Pancreas (tissue), 10 donors: ENCODE measurements at places on chromosomes 2 and 18. TPM values are rescaled to one million over a fixed set of nuclear protein-coding genes. Genes with fewer than 3 reads are reported as not detected.
A peak's percentile ranks its signal among the peaks of the same experiment; 100 is the strongest.

GAL3ST2 gene
- not detected for total RNA-seq

ARL4C gene
- total RNA-seq: 3.9 TPM

ANKRD62 gene
- 3.1 TPM for total RNA-seq

DCDC2C gene
- not detected for total RNA-seq

NT5DC4 gene
- total RNA-seq: not detected

C2orf81 gene
- 2.7 TPM for total RNA-seq

ABCB11 gene
- total RNA-seq: 0.12 TPM

DNA sequence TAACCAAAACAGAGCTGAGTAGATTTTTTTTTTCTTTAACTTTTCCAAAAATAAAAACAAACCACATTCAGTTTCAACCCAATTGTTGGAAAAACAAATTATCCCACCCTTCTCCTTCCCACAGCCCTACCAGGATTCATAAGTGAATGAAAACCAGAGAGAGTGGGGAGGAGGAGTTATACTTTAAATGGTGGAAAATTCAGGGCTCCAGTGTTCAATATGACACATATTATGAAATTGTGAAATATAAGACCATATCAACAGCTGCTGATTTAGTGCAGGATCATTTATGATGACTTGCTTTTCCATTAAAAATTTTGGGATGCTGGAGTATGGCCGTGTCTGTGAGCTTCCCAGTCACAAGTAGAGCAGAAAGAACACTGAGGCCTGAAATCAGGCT, 26.7 kb downstream of the COLEC12 start:
- no peak for DNase-seq

GRCh38 chr18:74331404-74331803, 15.8 kb downstream of the C18orf63 start:
- DNase-seq: no peak

DNA sequence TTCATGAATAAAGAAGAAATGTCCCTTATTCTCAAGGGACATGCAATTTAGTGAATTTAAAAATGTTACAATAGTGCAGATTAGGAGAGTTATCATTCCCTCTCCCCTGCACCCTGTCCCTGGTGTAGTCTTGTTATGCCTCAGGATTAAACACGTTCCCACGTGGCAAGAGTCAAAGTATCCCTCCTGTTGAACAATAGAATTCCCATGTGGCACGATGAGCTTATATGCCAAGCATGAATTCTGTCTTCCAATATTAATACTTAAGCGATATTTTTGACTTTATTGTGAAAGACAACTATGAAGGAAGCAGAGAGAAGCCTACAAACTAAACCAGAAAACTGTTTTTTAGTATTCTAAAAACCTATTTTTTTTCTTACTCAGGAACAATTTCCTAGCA, 36.7 kb upstream of the SPAG16 start:
- no peak for DNase-seq

DNA sequence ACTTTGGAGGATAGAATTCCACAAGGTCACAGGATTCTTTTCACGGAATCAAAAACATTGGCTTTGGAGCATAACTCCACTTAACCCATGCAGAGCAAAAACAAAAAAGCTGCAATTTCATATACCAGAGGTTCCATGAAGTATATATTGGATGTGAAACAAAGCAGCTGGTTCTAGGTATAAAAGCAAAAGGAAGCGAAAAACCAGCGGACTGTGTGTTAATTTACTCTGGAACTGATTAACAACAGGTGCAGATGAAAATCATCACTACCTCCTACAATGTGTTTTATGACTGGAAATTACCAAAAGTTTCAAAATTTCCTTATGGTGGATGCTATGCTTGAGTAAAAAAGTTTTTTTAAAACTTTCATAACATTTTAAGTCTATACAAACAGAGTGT, 54.4 kb upstream of the LINC00305 start:
- DNase-seq: no peak

DNA sequence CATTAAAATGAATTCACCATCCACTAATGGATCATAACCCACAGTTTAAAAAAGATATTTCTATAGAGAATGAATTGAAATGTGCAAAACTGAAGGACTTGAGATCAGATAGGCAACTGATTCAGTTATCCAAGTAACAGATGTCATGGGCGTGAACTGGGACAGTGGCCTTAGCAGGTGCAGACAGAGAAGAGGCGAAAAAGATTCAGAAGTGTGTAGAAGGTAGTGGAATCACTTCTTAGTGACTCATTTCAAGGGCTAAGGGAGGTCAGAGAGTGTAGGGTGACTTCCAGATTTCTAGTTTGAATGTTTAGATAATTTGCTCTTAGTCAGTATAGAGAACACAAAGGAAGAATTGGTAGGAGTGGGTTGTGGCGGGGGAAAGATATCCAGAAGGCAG, 79.7 kb downstream of the EHBP1 start:
- DNase-seq: no peak

GRCh38 chr2:12716032-12716281, 779 bp upstream of the TRIB2 start:
- DNase-seq: peak; percentile 79

DNA sequence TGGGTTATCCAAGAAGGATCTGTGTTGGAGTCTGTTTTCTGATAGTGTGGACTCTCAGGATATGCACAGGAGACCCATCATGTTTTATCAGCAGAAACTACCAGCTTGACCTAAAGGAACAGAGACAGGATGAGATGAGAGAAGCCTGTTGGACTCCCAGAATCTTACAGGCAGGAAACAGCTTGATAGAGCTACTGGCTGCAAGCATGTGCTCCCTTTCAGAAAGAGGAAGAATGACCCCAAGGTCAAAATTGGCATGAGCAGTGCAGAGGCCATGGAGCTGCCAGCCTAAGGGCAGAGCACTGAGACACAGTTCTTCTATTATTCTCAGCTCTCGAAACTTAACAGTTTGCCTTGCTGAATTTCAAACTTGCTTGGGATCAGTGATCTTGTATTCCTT, 135.2 kb upstream of the NFATC1 start:
- no peak for DNase-seq

DNA sequence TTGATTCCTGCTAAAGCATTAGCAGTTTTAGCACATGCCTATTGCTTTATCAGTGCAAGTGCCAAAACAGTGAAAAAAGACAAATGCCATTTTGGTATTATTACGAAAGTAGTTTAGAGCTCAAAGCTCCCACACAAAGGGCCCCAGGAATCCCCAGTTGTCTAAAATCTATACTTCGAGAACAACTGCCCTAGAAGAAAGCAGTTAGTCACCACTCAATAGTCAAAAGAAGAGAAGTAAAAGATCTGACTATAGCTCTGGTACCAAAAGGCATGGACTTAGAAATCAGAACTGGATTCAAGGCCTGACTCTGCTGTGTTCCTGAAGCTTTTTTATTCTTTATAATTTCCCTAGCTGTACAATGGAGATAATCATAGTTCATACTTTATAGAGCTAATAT, 21.8 kb downstream of the SCN3A start:
- no peak for DNase-seq

DNA sequence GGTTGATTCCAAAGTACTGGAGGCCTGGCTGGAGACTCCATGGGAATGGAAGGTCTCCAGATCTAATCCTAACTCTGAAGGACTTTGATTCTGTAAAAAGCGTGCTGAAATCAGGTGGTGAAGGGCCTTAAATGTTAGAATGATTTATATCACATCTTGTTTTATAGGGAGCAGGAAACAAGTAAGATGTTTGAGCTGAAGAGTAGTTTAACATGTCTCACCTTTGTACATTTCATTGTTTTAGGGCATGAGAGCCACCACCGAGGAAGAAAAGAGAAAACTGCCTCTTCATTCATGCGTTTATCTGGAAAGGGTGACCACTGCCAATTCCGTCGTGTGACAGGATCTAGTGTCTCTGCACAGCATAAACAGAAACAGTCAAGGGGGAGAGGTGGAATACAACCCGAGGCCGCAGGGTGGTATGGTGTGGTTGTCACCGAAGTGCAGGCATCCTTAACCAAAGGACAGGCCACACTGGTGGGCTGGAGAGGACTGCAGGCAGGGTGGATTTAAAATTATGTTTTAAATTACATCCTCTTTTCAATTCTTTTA, 445.3 kb downstream of the SLC4A3 start:
- no peak for DNase-seq

DNA sequence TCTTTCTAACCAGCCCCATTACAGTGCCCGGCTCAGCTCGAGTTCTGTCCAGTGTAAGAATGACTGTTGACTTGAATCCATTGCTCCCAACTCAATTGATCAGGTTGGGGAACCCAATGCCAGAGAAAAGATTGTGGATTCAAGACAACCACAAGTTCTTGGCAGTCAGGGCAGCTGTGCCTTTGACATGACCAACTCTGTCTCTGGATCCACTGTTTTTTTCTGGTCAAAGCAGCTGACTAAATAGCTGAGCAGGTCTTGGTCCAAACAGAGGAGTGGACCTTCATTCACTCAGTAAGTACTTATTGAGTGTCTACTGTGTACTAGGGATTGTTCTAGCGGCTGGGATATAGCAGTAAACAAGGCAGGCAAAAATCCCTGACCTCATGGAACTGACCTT, 6.3 kb upstream of the ATOH8 start:
- DNase-seq: no peak

- peak; percentile 69 for DNase-seq
Measured at GRCh38 chr2:241804326-241805229, 4.4 kb upstream of the NEU4 start.

- DNase-seq: no peak
Measured at GRCh38 chr2:231371430-231372054, 24.0 kb upstream of the B3GNT7 start.

DNA sequence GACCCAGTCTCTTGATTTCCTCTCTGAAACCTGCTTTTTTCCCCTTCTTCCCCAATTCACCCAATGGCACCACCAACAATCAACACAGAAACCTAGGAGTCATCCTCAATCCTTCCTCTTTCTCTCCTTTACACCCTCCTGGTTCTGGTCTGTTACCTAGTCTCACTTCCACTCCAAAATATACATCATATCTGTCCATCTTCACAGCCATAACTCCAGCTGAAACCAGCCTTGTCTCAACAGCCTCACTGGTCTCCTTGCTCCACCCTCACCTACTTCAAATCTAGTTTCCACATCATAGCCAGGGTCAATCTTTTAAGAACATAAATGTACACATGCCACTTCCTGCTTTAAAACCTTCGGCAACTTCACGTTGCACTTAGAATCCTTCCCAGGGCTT, 11.8 kb upstream of the TWSG1 start:
- DNase-seq: no peak

DNA sequence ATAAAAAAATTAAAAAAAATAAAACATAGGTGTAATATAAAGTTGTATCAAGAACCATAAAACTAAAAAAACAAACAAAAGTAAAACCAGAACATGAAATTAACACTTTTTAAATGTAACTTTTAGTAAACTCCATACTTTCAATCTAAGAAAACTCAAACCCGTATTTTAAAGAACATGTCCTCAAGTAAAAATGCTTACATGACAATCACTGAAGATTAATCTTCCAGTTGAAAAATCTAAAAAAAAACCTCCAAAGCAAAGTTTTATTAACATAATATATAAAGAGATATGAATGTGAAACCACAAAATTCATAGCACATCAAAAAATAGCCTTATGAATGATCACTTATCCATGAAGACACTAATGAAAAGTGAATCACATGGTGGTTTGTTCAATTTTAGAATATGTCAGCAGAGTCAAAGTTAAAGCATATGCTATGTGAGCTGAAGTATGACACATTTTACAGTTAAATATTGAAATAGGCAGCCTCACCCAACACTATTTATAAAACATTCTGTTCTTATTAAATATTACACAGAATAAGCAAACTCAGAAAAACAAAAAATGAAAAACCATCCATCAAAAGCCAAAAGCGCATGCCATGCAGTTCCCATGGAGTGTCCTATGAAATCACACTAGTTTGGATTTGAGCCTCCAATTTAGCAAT, 23.1 kb upstream of the CHAC2 start:
- no peak for DNase-seq

DNA sequence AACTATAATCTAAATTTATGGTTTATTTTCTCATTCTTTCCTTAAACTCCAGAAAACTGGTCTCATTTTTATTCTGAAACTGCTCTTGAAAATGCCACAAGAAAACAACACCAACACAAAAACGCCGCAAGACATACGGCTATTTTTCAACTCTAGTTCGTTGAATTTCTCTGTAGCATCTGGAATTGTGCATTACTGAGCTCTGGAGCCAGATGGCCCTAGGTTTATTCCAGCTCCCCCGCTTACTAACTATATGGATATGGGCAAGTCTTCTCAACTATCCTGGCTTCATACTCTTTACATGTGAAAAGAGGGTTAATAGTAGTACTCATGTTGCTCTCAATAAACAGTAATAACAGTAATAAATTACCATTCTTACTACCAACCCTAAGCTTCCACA, 19.9 kb downstream of the FAM98A start:
- no peak for DNase-seq

GRCh38 chr2:201793631-201794030, 12.7 kb upstream of the CDK15 start:
- no peak for DNase-seq

DNA sequence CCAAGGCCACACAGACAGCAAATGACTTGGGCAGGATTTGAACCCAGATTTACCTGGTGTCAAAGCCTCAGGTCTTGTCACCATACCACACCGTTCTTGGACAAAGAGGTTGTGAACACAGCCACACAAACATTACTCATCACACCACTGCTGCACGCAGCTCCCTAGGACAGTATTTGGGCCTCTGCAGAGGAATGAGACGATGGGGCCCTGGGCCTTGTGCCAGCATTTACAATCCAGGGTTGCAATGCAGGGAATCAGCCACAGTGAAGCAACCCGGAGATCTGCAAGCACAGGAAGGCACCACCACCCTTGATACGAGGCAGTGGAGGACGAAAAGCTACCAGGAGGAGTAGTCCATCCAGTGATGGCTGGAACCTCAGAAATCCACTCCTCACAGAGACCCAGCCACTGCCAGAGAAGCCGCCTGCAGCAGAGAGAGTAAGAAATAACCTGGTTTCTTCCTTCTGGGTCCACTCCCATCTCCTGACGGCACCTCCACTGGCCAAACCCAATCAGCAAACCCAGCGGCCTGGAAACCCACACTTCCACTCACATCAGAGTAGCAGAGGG, 3.7 kb upstream of the MTCL1 start:
- peak; percentile 37 for DNase-seq

DNA sequence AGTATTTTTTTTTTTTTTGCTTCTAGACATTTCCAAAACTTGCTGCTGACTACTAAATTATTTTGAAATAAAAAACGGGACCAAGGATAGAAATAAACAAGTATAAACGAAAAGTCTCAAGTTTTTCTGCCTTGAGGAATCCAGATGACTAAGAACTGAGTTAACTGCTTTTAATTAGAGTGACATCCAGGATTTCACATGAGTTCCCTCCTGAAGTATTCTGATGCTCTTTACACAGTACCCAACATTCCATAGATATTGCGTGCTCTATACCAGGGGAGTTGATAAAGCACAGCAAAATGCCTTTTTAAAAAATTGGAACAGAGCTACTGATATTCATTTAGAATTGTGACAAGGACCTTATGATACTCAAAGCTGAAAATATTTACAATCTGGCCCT, 618.0 kb downstream of the CCDC85A start:
- no peak for DNase-seq

DNA sequence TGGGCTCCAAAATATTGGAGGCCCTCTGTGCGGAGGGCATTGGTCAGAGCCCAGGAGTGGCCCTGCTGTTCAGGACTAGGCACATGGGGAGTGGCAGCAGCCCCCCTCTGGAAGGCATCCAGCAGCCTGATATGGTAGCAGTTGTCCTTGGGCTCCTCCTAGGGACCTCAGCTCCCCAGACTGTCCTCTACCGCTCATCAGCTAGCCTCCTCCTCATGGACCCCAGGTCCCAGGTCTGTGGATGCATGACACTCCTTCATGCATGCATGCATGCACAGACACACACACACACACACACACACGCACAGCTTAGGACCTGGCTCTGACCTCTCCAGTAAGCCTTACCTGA, 15.4 kb upstream of the ATP6V1B1 start:
- no peak for DNase-seq
